ENCODE measurements at places on chromosomes 6 and 20. TPM values are rescaled to one million over a fixed set of nuclear protein-coding genes. Genes with fewer than 3 reads are reported as not detected.

The MUC22 gene
- polyA plus RNA-seq = not detected

GRCh38 chr20:39163993-39164392 is 201.8 kb downstream of the DHX35 start:
- DNase-seq = no peak

The GPR6 gene
- not detected for polyA plus RNA-seq

DNA sequence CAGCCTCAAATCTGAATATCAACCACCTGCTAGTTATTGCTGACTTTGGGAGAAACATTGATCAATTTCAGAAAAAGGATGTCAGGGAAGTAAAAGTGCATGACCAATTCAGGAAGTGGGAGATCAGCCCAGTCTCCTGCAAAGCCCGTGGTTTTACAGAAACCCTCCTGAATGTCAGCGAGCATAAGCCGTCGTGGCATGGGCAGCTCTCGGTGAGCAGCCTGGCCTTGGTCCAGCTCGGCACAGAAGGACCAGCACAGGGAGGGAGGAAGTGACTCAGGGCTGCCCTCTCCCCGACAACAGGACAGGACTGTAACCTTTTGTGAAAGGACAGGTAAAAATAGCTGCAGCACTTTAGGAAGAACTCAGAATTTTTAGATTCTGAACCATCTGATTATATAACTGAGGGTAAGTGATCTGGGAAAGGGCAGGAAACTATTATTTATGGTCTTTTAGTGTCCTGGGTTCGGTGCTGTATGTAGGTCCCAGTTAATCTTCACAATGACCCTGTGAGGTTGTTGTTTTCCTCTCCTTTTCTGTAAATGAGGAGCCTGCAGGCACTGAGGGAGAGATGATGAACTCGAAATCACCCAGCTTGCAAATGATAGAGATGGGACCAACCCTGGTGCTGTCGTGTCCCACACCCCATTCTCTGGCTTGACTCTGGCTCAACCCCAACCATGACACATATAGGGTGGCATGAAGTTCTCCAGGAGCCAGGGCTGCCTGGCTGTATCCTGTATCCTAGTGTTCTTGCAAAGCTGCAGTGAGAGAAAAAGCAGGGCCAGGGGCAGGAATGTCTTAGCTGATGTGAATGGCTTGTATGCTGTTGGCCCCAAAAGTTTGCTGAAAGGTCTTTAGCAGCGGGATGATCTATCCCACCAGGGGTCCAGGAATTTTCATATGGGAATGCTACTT is 37.6 kb downstream of the NRN1 start:
- no peak for DNase-seq

- DNase-seq = no peak
These were observed 115.0 kb downstream of the SCP2D1 start for GRCh38 chr20:18928626-18929025.

DNA sequence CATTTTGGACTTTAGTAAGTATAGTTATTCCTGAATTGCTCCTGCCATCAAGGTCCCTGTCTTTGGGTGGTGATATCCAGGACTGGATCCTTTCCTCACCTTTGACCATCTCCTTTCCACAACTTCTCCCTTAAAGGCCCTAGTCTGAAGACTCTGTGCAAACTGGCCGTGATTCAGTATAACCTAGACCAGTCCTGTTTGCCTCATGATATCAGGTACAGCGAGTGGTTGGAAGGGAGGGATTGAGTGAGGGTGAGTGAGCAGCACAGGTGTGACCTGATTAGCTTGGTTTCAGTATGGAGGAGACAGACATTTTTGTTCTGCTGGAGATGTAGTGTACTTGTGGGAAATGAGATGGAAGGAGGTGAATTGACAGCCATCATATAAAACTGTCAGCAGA is 2.3 kb upstream of the RRP36 start:
- DNase-seq = no peak

- DNase-seq = no peak
These were observed 23.3 kb upstream of the SNRNP48 start for GRCh38 chr6:7566617-7567173.

The IL17A gene
- polyA plus RNA-seq = not detected

The PPARD gene
- polyA plus RNA-seq = 7.3 TPM

GRCh38 chr6:118187568-118188164 is 280.6 kb downstream of the SLC35F1 start:
- DNase-seq = no peak

- no peak for DNase-seq
These were observed 87.9 kb upstream of the BEND6 start for GRCh38 chr6:56866917-56867522.

DNA sequence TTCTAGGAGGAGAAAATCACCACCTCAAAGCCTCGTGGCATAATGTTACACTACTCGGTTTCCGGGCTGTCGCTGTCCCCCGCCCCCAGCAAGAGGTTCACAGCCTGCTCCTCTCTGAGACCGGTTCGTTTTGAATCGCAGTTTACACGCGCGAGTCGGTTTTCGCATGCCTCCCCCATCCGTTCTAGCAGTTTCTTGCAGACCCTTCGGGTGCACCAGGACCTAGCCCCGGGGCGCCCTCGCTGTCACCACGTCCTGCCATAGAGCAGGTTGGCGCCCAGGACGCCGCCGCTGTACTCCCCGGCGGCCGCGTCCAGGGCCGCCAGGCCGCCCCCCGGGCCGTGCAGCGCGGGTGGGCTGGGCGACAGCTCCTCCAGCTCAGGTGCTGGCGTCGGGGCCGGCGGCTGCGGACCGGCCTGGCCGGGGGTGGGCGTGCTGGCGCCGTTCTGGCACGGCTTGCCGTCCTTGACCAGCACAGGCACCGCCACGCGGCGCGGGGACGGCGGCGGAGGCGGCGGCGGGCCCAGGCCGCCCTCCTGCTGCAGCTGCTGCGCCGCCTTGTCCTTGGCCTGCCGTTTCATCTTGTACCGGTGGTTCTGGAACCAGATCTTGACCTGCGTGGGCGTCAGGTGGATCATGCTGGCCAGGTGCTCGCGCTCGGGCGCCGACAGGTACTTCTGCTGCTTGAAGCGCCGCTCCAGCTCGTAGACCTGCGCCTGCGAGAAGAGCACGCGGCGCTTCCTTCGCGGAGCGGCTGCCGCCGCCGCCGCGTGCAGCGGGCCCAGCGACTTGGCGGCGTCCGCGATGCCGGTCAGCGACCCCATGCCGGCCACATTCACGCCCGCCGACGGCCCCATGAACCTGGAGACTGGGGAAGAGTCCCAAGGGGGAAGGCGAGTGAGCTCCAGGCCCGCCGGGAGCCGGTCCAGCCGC is 1.4 kb downstream of the NKX2-4 start:
- DNase-seq = peak; percentile 21

The SLC35D3 gene
- polyA plus RNA-seq = not detected

The GPX5 gene
- not detected for polyA plus RNA-seq

GRCh38 chr6:35638679-35639078 is 50.0 kb downstream of the FKBP5 start:
- no peak for DNase-seq

- DNase-seq = no peak
These were observed 60.1 kb upstream of the KHDRBS2 start for GRCh38 chr6:62345962-62346689.
